ENCODE measurements at places on chromosomes 13 and 19. TPM values are rescaled to one million over a fixed set of nuclear protein-coding genes. Genes with fewer than 3 reads are reported as not detected.

- DNase-seq = no peak
Measured at GRCh38 chr13:58528351-58528750, 896.8 kb downstream of the PCDH17 start.

DNA sequence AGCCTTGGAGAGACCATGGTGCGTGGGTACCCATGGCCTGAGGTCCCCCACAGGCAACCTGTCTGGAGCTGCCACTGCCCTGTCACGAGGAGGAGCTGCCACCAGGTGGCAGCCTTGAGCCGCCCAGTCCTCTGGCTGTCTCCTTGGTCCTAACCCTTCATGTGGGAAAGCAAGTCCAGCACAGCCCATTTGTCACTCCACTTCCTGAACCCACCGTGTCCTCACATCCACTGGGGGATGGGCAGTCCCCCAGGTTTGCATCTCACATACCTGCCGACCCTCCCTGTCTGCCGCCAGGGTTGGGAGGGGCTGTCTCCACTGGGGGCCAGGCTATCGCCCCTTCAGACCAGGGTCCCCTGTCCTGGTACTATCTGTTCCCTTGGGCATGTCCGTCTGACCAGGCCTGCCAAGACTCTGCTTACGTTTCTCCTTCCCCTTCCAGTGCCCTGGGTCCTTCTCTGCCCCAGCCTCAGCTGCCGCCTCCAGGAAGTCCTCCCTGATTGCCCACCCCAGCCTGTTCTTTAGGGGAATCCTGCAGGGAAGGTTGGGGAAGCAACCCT is 4.5 kb downstream of the FAM174C start:
- peak; percentile 54 for DNase-seq

DNA sequence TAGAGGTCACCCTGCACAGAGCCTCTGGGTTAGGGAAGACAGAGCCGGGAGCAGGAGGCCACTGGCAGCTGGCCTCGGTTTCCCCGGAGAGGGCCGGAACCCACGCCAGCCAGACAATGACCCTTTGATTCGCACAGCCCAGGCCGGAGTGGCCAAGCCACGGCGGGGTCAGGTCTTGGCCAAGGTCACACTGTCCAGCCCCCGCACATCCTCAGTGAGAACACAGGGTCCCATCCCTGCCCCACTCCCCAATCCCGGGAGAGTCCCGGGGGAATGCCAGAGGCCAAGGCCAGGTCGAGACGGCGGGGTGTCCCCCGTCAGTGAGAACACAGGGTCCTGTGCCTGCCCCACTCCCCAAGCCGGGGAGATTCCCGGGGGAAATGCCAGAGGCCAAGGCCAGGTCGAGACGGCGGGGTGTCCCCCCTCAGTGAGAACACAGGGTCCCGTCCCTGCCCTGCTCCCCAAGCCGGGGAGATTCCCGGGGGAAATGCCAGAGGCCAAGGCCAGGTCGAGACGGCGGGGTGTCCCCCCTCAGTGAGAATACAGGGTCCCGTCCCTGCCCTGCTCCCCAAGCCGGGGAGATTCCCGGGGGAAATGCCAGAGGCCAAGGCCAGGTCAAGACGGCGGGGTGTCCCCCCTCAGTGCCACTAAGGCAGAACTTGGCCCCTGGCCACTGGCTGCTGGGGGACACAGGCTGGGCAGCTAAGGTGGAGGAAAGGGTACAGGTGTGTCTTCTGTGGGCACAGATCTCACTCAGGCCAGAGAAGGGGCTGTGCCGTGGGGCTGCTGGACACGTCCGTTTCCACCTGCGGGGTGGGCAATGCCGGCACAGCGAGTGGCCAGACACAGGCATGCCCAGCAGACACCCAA is 1.7 kb upstream of the FSTL3 start:
- DNase-seq = no peak

The PGLYRP1 gene
- not detected for total RNA-seq

- DNase-seq = no peak
Measured at GRCh38 chr19:34336781-34337271, 28.2 kb upstream of the GPI start.

GRCh38 chr19:41533671-41534215 is 42.2 kb upstream of the CEACAM21 start:
- DNase-seq = no peak

- DNase-seq = no peak
Measured at GRCh38 chr19:13841962-13842290, 35.0 kb upstream of the NANOS3 start.

DNA sequence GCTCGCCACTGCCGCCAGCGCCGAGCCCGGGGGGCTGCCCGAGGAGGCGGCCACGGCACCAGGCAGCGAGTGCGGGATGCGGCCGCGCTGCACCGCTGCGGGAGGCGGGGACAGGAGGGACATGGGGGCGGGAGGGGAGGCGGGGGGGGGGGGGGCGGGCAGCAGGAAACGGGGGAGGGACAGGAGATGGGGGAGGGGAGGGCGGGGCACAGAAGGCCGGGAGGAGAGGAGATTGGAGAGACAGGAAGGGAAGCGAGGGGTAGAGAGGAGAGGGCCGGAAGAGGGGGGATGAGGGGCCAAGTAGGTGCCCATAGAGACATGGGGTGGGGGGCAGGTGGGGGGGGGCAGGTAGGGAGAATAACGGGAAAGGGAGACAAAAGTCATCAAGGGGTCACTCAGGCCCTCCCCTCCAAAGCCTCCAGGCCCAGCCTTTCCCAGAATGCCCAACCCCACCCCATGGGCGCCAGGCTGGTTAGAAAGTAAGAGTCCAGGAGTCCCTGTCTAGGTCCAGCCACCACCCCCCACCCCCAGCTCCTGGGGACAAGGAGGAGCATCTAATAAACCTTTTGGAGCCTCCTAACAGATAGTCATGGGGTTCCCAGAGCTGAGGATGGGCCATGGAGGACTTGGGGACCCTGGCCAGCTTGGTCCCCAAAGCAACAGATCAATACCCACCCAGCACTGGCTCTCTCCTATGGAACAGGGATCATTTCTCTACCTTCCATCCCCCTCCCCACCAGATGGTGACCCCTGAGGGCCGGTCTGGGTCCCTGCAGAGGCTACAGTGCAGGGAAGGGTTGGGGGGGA is 9.5 kb downstream of the NR2F6 start:
- no peak for DNase-seq

DNA sequence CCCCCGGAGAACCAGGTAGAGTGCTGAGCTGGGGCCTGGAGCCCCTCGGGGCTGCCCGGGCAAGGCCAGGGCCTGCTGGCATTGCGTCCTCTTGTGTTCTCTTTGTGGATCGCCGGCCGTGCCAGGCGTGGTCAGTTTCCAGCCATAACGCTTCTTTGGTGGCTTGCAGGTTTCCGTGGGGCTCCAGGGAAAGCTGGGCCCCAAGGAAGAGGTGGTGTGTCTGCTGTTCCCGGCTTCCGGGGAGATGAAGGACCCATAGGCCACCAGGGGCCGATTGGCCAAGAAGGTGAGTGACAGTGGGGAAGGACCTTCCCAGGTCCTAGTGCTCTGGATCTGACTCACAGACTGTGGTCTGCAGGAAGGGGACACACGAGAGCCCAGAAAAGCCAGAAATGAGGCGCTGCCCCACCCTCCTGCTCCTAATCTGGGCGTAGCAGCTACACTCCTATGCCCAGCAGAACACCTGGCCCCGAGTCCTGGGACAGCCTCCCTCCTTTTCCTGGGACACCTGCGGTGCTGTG is 57.5 kb downstream of the RAB20 start:
- DNase-seq = no peak

- no peak for DNase-seq
Measured at GRCh38 chr13:96181911-96182310, 92.0 kb downstream of the HS6ST3 start.

The PLK5 gene
- not detected for total RNA-seq

The CHAF1A gene
- 41.6 TPM for total RNA-seq

DNA sequence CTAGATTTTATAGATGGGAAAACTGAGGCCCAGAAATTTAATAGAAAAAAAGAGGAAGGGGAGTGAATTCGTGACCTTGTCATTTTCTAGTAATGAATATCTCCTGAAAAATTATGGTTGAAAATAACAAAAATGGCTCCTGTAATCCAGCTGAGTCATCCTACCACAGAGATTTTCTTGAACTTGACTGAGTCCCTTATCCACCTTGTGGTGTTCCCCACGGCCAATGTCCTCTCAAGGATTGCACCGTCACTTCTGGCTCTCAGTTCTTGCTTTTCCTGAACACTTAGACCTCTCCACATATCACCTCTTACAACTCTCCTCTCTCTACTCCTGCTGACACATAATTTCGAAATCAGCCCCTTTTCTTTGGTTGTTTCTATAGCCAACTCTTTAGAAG is 1.2 kb upstream of the KATNAL1 start:
- DNase-seq = no peak
